GM19239 (cell line): ENCODE measurements at places on chromosomes 7 and 10.

GRCh38 chr10:123203393-123204126, 49.4 kb downstream of the BUB3 start:
- no peak for DNase-seq

DNA sequence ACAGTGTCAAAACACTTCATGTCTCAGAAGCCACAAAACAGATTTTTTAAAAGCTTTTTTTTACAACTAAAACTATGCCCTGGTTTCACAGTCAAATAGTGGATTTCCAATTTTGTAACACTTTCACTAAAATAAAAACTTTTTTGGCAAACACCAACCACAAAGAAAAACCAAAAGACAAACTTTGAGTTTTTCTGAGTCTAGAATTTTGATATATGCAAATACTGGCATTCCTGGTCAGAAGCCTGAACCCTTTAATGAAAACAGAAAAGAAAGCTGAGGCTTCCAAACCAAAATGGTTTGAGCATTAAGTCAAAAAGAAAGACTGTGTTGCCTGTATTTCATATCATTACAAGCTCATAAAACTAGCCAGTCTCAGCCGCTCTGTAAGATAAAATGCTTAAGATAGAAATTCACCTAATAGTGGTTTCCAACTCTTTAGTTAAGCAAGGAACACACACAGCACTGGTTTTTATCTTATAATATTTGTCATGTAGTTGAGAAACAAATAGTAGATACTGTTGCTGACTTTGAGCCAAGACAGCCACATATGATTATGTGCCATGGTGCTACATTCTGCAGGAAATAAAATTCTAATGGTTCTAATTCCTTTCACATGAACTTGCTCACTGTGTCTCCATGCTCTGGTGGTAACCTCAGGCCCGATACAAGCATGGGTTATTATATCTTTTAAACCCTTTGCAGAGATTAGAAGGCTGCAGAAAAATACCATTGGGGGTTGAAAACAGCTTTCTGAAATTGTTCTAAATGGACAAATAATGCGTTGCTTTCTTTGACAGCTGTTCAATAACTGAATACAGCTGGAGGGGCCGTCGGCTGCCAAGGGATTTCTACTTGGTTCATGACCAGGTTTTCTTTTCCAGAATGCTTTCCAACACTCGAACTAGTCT, 49.4 kb downstream of the FAM171A1 start:
- DNase-seq: no peak

DNA sequence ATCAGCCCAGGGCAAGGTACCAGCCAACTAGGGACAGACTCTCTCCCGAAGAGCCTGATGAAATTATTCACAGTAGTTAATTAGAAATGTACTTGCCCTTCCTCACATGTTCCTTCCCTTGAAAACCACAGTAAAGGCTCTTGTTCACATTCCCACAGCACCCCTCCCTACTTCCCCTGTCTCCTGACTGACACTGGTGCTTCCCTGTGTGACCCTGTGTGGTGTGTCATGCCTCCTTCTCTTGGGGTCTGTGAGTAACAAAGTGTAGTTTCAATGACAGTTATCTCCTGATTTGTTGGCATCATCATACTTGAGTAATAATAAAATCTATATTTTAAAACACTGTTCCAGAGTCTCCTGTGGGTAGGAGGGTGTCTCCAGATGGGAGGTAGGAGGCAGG, 209.7 kb downstream of the ABCA13 start:
- no peak for DNase-seq

DNA sequence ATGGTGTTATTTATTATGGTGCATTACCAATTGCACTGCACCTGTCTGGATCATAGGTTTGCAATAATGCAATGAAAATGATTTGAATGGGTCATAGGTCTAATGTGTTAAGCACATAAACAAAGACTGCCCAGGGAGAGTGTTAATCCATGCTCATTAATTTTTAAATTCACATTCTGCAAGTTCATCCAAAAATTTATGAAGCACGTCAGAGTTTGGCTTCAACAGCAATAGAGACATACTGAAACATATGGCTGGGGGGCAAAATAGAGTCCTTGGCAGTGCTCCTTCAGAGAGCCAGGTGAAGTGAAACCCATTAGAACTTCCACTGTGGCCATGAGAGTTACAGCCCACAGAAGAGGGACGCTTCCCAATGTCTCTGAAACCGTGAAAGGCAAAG, 441.1 kb downstream of the POM121L12 start:
- no peak for DNase-seq

DNA sequence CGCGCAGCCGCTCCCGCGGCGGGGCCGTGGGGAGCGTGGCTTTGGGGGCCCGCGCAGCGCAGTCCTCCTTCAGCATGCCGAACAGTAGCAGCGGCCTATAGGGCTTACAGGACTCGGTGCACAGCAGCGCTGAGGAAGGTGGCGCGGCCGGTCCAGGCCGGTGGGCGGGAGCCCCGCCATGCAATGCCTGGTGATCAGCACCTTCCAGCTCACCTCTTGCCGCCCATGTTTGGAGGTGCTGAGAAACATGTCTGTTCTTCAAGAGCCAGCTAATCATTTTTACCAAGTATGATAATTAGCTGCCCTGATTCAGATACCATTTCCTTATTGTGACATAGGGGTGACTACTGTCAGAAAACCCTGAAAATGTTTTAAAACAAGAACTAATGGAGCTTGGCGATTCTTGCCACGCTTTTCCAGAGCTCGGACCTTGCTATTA, 33.5 kb upstream of the SFTPD start:
- no peak for DNase-seq

DNA sequence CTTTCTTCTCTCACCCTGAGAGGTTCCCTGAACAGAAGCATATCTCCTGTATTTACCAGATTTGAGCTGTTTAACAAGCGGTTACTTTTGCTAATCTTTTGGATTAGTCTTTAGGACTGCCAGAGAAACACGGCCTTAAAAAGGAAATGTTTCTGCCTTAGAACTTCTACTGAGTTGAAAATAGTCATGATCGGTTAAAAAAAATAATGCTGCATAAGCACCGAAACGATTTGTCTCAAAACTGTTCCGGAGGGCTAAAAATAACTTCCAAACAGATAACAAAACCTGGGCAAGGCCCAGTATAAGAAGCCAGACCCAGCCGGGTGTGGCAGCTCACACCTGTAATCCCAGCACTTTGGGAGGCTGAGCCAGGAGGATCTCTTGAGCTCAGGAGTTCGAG, 43.3 kb upstream of the CYTH3 start:
- DNase-seq: no peak

DNA sequence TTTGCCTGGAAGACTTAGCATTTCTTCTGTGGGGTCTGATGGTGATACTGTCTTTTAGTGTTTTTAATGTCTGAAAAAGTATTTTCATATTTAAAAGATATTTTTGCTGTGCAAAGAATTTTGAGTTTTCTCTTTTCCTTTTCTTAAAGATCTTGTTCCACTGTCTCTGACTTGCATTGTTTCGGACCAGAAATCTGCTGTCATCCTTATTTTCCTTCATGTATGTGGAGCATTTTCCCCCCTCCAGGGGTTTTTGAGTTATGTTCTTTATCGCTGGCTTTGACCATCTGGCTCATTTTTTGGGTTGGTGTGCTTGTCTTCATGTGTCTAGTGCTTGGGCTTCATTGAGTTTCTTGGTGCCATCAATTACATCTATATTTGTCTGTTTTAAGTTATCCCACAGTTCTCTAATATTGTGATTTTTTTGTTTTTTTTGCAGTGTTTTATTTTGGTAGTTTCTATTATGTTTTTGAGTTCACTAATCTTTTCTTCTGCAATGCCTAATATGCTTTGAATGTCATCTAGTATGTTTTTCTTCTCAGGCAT, 119.9 kb downstream of the MGMT start:
- no peak for DNase-seq

DNA sequence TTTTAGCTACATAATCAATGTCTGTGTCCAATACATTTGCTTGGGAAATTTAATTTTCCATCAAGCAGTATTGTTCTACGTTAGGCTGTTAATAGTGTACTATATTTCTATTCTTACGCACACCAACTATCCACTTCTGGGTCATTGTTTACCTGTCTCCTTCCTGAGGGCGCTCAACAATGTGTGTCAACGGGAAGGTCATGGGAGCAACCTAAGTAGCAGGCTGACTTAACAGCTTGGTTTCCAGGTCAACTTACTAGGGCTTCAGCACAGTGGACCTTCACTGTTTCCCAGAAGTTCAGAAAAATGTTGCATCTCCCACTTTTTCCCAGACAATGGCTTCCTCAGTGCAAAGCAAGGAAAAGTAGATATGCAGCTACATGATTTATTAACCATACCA, 13.7 kb downstream of the THSD7A start:
- DNase-seq: no peak

GRCh38 chr7:74013539-74014272, 14.3 kb upstream of the ELN start:
- DNase-seq: no peak
